Ovary (tissue), 10 donors: ENCODE measurements at places on chromosomes 2 and 18. TPM values are rescaled to one million over a fixed set of nuclear protein-coding genes. Genes with fewer than 3 reads are reported as not detected.
A peak's percentile ranks its signal among the peaks of the same experiment; 100 is the strongest.

DNA sequence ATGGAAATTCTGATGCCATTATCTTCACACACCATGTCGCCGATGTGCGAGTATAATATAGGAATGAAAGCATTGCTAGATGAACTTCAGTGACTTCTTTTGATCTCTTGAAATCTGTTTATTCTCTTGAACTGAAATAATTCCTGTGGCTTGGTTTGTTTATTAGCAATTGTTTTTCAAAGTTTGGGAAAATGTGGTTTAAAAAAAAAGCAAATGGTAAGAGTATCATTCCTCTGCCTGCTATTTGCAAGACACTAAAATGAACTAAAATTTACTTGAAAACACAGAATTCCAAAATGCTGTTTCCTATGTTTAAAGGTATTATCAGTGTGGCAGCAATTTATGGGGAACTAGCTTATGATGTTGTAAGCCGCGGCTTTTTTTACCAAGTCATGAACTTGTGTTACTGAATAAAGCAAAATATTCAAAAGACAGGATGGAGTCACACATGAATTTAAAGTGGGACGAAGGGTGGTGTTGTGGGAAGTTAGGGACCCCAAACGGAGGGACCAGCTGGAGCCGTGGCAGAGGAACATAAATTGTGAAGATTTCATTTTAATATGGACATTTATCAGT lies 96.4 kb downstream of the COLEC12 start:
- DNase-seq: no peak
- no peaks in the 10 kb centered on the region for H3K36me3 ChIP-seq
- H3K4me3 ChIP-seq: no peak overlapping the region
- no peaks in the 10 kb centered on the region for H3K27me3 ChIP-seq
- H3K4me1 ChIP-seq: no peaks in the 10 kb centered on the region
- no peak overlapping the region for H3K27ac ChIP-seq

DNA sequence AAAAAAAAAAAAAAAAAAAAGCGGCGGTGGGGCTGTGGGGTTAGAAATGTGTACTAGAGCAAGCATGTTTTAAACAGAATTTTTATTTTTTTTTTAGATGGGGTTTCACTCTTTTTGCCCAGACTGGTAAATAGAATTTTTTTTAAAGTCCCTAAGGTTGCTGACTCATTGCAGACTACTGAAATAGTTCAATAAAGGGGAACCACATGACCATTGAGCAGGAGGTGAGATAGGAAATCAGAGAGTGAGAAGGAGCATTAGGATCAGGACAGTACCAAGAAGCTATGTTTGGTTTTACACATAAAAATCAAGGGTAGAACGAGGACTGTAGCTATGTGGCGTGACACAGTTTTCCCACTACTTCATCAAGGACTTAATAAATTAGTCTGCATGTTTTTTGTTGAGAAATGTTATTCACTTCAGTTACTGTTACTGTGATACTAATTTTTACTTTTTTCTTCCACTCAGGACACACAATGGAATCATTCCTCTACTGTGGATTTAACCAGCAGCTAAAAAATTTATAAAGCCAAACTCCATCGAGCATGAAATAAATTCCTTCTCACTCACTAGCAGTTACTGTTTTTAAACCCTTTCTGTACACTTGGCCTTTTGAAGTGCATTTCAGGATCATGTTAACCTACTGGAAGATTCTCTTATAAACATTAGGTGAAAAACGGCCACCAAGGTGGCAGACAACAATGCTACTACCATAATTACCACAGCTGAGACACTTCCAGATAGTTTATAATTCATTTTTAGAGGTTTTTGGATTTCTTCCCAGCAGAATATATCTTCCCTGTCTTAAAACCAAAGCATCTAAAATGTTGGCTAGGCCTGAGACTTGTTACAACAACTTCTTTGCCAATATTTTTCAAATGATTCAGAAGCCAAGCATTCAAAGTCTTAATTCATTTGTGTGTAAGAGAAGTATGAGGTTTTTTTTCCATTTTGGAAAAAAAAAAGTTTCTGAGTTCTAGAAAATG lies 33.2 kb downstream of the LAMA1 start:
- peak overlapping the region; percentile 70 for H3K27ac ChIP-seq
- DNase-seq: no peak
- no peaks in the 10 kb centered on the region for H3K36me3 ChIP-seq
- peaks cover 4% of the 10 kb centered on the region for H3K4me1 ChIP-seq
- no peak overlapping the region for H3K4me3 ChIP-seq
- H3K27me3 ChIP-seq: no peaks in the 10 kb centered on the region

DNA sequence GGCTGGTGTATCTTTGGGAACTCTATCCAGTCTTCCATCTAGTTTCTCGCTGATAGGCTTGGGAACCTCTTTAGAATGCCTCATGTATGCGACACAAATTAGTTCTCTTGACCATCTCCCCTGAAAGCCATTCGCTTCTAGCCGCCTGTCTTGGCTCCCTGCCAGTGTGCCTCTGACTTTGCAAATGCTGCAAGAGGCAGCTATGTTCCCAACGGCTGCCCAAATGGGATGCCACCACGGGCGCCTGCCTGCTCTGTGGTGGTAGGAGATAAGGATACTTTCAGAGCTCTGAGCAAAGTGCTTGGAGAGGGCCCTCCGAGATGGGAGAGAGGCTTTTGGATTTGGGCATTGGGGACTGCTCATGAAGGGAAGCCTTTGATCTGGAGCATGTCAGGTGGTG lies 77.7 kb upstream of the IGFBP5 start:
- peaks cover 8% of the 10 kb centered on the region for H3K4me1 ChIP-seq
- no peak overlapping the region for H3K4me3 ChIP-seq
- no peaks in the 10 kb centered on the region for H3K27me3 ChIP-seq
- H3K27ac ChIP-seq: no peak overlapping the region
- no peaks in the 10 kb centered on the region for H3K36me3 ChIP-seq
- DNase-seq: no peak

The SP140 gene
- 2.9 TPM for total RNA-seq
